NCI-H69 (cell line): ENCODE measurements at places on chromosomes 2 and 18.

DNA sequence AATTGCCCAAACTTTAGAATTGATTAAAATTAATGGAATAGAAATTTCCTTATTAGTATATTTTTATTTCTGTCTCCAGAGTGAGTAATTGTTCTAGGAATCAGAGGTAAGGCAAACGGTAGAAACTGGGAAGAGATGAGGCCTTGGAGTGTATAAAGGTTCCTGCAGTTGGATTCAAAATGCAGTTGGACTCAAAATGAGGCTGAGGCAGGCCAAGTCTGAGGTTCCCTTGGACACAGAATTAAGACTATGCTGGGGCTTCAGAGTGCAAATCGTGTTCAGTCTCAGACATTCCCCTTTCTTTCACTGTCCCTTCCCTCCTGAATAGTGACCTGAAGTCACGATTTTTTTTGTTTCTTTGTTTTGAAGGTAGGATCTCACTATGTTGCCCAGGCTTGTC is 746.9 kb upstream of the NRXN1 start:
- no peak for DNase-seq

- peak; percentile 52 for DNase-seq
Observed at GRCh38 chr18:3691705-3692104, 241.7 kb downstream of the TGIF1 start.

DNA sequence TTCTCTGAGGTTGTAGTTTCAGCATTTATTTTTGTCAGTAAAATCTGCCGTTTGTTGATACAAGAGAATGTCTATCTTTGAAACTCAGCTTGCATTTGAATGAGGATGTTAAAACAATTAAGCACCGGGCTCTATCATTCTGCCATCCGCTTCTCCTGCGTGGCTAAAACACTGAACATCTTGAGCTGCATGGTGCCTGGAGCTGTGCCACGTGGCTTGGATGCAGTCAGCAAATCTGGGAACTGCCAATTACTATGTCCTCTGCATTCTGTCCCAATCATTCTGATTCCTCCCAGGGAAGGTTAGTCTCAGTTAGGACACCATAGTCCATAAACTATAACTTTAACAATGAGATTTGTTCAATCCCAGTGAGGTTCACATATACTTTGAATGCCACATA is 598.4 kb downstream of the FBXO15 start:
- peak; percentile 62 for DNase-seq

- peak; percentile 63 for DNase-seq
Observed at GRCh38 chr2:24972315-24972961, 683 bp upstream of the DNAJC27 start.

- peak; percentile 83 for DNase-seq
Observed at GRCh38 chr18:44954257-44954656, 273.6 kb downstream of the SETBP1 start.

- no peak for DNase-seq
Observed at GRCh38 chr2:69499242-69499641, 62.0 kb upstream of the NFU1 start.

DNA sequence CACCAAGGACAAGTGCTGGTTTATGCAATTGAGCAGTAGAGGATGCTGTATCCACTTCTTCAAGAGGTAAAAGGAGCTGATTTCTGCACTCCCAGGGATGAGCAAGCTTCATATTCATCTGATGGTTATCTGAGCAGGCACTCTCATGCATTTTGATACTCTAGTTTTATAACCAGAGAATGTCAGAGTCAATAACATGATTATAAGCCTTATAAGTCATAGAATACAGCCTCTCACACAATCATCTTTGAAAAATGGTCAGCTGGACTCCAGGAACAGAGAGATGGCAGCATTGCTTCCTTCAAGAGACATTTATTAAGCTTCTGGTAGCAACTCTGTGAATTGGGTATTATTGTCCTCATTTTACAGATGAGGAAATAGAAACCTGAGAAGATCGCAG is 167.1 kb downstream of the SLC8A1 start:
- DNase-seq = no peak

DNA sequence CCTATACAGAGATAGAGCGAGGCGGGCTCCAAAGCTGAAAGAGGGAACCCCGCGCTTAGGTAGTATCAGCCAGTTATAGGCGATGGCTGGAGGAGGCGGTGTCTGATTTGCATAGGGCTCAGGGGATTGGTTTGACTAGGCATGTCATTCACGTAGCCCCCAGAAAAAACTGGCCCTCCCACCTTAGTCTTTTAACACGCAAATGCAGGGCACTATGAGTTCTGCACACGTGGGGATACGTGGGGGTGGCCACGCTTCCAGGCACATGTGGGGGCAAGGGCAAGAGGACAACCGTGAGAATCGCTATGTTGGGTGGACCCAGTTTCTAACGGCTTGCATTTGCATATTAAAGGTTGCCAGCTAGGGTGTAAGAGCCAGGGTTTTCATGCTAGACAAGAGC is 56.7 kb upstream of the MSTN start:
- peak; percentile 52 for DNase-seq

- DNase-seq = no peak
Observed at GRCh38 chr2:240048237-240048636, 5.1 kb downstream of the OR6B3 start.

DNA sequence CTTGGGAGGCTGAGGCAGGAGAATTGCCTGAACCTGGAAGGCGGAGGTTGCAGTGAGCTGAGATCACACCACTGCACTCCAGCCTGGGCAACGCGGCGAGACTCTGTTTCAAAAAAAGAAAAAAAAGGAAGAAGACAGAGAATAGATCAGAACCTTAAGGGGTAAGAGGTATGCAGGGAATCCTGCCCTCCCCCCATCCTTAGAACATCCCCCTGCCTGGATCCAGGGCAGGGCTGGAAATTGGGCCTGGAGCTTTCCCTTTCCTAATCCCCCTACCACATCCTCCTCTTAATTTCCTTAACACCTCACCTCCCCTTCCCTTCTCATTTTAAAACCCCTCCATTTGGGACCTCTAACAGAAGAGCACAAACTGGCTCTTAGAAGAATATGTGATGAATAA is 56.5 kb downstream of the RNU4ATAC start:
- no peak for DNase-seq

GRCh38 chr2:237118025-237118424 is 32.3 kb downstream of the COPS8 start:
- peak; percentile 53 for DNase-seq

GRCh38 chr2:48210189-48210588 is 303.9 kb upstream of the FBXO11 start:
- no peak for DNase-seq

GRCh38 chr2:223084873-223085272 is 32.9 kb downstream of the KCNE4 start:
- peak; percentile 83 for DNase-seq

DNA sequence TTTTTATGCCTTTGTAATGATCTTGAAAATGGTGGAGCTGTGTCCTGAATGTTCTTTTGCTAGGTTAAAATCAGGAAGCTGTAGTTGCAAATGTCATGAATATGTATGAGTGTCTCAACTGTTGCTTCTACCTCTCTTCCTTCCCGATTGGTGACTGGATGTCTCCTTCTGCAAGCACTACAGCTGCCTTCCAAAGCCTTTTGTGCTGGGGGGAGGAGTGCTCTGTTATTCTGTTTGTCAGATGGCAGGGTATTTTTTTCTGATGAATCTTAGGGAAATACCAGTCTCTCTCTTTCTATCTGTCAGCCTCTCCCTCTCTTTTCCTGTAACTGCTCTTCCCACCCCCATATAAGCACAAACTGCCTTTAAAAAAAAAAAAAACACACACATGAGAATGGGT is 1396.3 kb upstream of the CELF4 start:
- DNase-seq = no peak

DNA sequence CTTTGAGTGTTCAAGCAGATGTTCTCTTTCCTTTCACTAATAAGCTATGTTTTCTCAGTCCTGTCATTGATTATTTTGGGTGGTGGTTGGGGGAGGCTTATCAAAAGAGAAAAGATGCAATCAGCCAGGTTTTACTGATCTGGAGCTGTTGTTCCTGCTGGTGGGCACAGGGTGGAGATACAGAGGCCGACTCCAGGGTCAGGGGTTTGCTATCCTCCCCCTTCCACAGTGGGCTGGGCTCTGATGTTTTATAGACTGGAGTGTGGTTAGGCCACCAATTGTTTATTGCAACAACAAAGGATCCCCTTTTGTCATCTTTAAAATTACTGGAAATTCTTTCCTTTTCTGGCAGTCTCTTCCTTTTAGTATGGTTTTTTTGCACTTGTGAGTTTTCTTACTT is 120.5 kb downstream of the TANC1 start:
- DNase-seq = no peak

- DNase-seq = peak; percentile 58
Observed at GRCh38 chr2:44291281-44292248, 16.3 kb downstream of the SLC3A1 start.

DNA sequence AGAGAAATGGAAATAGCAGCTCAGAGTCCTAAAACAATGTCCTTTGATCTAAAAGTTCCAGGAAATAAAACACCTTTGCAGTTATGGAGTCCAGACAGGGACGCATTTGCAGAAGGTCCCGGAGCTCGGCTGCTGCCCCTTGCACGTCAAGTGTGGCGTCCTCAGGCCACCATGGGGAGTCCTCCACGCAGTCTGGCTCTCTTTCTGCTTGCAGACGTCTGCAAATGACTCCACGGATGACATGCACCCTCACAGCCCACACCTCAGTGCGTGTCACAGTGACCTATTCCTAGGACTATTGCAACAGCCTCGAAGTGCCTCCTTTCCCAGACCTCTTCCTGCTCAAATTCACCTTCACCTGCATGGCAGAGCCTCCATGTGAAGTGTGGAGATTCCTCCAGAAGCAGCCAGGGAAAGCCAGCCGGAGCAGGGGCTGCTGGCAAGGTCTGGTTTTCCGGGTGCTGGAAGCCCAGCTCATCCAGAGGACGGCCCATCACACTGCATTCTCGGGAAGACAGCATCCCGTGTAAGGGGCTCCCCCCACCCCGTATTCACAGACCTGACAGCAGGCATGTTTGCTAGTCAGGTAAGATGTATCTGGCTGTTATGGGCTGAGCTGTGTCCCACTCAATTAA is 137.7 kb downstream of the ASB1 start:
- DNase-seq = no peak

DNA sequence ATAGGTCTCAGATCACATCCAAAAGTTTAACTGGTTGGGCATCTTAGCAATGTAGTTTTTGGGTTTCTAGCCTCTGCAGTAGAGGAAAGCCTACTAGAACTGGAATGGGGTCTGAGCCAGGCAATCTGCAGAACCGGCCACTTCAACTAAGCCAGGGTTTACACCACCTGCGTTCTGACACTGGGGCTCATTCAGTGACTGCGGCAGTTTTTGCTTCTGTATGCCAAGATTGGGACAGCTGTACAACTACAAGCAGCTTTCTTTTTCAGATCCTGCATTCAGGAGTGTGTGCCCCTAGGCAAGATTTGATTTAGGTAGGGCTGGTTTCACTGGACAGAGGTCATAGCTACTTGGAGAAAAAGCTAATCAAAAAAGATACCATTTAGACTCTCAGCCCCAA is 43.7 kb upstream of the IGFBP5 start:
- DNase-seq = peak; percentile 92

DNA sequence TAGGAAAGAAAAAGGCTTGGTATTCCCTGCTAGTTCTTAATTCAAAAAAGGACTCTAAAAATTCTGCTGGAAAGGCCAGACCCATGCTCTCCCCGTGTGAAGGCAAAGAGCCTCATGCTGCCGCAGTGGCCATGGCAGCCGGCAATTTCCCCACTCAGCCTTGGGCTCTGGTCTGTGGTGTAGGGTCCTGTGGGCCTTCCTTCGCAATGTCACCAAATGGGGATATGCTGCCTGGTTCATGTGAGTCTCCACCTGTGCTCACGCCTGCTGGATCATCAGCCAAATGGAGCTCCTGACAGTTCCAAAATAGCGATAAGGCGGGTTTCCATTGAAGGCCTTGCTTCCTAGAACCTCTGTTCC is 282.8 kb upstream of the ATP5MC3 start:
- DNase-seq = no peak

GRCh38 chr18:6382963-6383362 is 31.7 kb downstream of the L3MBTL4 start:
- DNase-seq = no peak

DNA sequence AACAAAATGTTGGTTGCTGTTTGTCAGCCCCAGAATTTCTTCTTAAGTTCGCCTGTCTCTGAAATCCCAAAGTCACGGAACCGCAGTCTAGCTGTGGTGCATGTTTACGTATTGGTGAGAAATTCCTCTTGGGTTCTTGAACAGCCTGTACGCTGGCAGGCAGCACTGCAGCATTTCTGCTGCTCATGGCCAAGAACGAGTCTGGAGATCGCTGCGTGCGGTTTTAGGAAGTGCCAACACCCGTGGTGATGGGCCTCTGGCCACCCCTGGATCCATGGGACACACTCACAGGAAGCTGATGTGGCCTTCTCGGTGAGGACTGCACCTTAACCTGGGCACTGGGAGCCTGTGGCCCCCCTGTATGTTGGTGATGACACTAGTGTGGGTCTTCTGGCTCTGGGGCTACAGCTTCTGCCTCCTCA is 23.7 kb downstream of the ASB1 start:
- no peak for DNase-seq

GRCh38 chr18:61086657-61087056 is 246.6 kb upstream of the CDH20 start:
- DNase-seq = peak; percentile 46

GRCh38 chr2:197137231-197137630 is 173.3 kb downstream of the ANKRD44 start:
- no peak for DNase-seq

GRCh38 chr18:55501579-55501978 is 86.4 kb downstream of the TCF4 start:
- peak; percentile 81 for DNase-seq

DNA sequence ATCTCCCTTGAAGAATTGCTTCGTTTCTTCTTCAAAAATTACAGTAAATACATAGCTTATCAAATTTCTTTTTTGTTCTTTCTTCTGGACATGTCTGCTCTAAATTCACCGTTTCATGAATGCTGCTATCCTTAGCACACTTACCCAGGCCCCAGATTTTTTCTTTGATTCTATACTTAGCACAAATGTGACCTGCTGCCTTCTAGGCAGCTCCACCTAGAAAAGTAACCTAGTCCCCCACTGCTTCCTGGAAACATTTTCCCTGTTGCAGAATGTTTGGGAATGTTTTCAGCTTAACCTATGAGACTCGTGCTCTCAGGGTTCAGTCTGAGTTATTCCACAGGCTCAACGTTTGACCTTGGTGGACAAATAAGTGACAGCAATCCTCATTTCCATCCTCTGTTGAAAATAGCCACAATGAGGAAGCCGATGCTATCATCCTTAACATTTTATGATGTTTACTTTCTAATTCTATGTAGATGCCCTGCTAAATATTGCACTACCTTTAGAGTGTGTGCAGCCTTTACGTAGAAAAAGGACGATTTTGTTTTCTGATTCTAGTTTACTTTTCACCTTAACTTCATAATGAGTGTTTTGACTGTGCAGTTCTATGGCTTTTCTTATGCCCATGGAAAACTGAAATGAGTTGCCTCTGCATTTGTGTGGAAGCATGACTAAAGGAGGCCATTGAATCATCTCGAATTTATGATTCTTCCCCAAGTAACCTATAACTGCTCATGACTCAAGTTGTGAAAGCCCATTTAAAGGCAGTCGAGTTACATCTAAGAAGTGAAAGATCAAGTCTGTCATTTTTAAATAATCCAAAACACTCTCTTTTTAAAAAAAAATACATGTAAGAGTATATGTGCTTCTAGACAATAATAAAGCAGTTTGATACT is 47.7 kb downstream of the TMEM182 start:
- no peak for DNase-seq

GRCh38 chr18:58892488-58892887 is 27.8 kb downstream of the ZNF532 start:
- no peak for DNase-seq
